ENCODE measurements at places on chromosomes 7 and 10.
A peak's percentile ranks its signal among the peaks of the same experiment; 100 is the strongest.

DNA sequence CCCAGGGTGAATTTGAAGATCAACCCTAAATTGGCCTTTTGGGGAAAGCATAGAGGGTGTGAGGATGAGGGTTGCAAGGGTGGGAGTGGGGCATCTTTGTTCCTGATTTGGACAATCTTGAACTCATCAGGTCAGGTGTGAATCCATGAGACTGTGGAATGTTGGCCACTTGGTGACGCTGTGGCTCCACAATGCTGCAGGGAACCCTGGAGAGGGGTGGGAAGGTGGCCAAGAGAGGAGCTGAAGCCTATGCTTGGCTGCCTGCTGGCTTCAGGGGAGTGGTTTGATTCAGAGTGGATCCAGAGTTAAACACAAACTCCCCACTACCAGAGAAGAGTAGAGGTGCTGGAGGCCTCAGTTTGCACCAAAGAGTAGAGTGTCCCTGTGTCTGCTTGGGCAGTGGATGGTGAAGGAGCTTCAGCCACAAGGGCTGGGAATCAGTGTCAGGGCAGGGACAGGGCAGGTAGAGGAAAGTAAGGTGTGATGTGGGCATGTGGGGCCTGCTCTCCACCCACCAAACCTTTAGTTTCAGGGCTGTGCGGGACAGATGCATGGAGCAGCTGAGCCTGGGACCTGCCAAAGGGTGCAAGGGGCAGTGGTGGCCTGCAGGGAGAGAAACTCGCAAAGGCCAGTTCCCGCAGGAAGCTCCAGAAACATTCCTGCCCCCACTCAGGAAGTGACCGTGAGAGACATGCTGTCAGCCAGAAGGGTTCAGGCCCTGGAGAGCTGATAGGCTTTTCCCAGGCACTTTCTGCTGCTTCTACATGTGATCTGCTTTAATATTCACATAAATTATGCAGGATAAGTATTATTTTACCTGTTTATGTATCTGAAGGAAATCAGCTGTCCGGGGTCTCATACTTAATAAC, 81.0 kb upstream of the PRSS58 start:
- no peak for DNase-seq

GRCh38 chr10:107425931-107426553, 261.5 kb upstream of the SORCS1 start:
- no peak for DNase-seq

DNA sequence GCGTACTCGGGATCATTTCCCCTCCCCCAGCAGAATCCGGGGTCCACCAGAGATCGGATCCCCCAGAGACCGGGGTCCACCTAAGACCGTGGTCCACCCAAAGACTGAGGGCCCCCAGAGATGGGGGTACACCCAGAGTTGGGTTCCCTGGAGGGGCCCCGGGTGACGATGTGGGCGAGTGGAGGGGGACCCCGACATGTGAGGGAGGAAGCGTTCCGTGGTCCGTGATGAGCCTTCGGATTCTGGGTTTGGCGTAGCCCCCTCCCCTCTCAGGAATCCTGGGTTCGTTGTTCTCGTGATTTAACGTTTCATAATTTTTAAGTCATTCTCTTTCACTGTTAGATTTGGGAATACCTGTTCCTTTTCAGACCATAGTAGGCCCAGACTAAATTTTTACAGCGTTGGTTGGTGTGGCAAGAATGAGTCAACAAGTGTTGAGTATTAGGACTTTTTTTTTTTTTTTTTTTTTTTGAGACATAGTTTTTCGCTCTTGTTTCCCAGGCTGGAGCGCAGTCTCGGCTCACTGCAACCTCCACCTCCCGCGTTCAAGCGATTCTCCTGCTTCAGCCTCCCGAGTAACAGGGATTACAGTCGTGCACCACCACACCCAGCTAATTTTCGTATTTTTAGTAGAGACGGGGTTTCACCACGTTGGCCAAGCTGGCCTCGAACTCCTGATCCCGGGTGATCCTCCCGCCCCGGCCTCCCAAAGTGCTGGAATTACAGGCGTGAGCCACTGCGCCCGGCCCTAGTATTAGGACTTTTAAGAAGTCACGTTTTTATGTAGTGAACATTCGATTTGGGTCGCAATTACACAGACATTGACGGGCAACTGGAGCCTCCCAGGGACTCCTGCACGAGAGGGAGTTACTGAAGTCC, 672 bp downstream of the GTPBP4 start:
- DNase-seq: no peak

DNA sequence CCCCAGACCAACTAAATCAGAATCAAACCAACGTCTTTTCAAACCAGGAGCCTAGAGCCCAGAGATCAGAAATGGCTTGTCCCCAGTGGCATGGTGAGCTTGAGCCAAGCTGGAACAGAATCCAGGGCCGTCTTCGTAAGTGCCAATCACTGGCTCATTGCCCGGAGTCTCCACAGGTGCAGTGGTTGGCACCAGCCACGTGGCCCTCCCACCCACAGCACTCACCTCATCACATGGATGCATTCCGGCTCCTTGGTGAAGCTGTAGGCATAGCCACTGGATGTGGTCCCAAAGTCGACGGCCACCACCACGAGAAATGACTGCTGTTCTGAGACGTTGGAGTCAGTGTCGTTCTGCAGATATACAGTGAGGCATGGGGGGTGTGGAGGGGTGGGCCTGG, 37.4 kb downstream of the HSPA12A start:
- no peak for DNase-seq

GRCh38 chr7:67423065-67423464, 426.4 kb downstream of the TYW1 start:
- no peak for DNase-seq

- no peak for DNase-seq
These were observed 224.6 kb downstream of the WDR37 start for GRCh38 chr10:1280466-1281404.

DNA sequence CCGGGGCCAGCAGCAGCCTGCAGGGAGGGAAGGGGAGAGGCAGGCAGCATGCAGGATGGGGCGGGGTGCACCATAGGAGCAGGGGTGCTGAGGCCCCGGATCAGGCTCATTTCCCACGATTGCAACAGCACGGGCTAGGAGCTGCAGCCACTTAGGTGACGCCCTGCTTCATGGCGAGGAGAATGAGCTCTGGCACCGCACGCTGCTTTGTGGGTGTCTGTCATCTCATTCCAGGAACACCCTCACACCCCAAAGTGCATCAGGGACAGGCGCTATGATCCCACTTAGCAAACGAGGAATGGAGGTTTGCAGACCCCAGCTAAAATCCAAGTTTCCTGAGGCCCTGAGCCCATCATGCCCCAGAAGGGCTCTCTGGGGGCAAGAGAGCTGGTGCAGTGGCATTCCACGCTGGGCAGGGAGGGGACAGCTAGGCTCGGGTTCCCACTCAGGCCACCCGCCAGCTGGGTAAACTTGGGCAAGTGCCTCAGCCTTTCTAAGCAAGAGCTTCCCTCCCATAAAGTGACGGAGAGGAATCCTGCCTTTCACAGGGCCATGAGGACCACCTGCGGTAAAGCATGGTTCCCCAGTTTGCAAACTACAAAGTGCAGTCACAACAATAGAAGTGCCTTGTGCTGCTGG, 9.3 kb downstream of the KCNH2 start:
- no peak for DNase-seq

DNA sequence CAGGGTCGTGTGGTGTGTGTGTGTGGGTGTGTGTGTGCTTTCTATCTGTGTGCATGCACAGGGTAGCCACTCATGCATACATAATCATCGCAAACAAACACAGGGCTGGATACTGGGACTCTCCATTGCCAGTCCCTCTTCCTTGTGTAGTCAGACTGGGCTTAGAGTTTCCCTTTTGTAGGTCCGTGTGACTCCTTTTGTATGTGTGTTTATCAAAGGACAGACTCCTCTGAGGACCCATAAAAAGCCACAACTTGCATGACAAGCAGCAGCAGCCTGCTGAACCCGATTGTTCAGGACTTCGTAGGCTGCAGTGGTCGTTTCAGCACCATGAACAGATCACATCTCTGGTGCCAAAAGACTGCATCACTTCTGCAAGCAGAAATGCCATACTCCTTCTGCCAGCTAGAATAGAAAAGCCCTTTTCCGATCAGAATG, 895 bp downstream of the VSTM2A start:
- no peak for DNase-seq

- DNase-seq: no peak
These were observed 8.9 kb downstream of the ANXA11 start for GRCh38 chr10:80196270-80196949.

- DNase-seq: no peak
These were observed 22.5 kb downstream of the PCGF5 start for GRCh38 chr10:91242940-91243339.

- no peak for DNase-seq
These were observed 13.1 kb upstream of the GATA3 start for GRCh38 chr10:8041284-8041991.

DNA sequence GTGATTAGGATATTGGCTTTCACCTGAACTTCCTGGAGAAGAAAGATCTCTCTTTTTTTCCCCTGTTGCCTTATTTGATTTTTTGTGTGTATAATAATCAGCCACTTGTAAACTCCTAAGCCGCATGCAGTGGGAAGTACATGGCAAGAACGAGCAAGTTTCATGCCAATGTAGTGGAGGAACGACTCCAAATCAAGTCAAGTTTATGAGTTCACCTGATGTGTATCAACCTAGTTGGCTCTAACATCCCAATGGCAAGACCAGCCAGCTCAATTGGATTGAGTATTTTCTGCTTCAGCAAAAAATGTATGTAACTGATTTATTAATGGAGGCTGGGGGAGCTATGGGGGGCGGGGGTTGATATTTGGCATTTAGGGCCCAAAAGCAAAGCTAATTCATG, 65.5 kb upstream of the LYZL1 start:
- DNase-seq: no peak

DNA sequence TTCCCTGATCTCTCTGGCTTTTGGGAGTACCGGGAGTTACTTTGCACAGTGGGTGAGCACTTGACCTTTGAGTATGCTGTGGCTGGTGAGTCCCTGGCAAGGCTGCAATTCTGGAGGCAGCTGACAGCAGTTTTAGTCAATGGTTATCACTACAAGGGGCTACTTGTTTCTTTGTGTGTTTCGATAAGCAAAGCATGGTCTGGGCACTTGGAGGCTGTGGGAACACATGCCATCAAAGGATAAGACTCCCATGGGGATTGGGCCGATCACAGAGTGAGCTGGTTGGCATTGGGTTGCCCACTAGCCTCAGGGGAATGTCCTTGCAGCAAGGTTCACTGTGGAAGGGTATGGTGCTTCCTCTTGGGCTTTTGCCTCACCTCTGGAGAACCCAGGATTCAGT, 208.2 kb downstream of the SNX13 start:
- DNase-seq: no peak

DNA sequence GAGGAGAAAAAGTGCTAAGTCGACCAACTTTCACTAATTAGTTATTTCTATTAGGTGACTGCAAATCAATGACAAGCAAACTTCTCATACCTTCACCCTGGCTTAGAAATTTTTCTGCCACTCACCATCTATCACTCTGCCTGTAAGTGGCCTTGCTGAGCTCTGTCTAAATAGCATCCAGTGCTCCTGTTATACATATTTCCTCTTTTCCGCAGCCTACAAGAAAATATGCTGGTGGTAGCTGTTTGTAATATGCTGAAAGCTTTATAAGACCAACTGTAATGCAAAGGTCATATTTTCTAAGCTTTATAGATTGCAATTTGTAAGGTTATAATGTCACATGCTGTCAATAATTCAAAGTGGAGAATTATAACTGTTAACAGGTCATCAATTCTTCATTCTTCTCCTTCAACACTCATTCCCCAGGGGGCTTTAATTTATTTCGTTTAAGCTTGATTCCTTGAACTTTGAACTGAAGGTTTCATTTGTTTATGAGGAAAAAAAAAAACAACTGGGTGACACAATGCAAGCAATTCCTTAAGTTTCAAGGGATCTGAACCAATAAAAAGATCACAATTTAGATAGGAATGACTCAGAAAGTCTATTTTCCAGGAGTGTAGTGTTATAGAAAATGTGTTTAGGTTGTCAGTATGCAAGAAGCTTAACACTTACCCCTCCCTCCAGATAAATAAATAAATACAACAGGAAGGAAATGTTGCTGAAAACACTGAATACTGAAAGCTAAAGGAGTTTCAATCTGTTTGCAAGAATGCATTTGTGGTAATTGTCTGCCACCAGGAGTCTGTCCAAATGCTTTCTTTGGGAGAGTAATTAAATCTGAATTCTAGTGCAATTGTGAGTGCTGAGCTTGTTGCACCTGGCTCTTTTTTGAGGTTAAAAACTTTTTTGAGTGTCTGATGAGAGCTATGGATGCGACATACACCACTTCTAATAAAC, 183.7 kb downstream of the SORCS1 start:
- no peak for DNase-seq

GRCh38 chr7:25906760-25907159, 245.2 kb upstream of the NFE2L3 start:
- DNase-seq: no peak

GRCh38 chr7:76020031-76020714, 25.8 kb upstream of the TMEM120A start:
- peak; percentile 28 for DNase-seq

DNA sequence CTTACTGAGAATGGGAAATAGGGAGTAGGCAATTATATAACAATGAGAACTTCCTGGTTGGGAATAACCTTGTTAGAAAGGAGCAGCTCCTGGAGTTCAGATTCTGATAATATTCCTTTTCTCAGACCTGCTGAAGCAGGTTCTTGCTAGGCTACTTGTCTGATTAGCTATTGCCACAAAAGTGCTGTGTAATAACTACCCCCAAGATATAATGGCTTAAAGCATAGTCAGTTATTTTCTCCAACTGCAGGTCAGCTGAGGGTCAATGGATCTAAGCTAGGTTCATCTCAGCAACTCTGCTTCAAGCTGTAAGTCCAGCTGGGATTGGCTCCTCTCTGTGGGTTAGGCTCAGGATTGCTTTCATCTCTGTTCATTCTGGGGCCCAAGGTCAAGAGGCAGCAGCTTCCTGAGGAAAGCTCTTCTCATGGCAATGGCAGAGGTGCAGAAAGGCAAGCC, 9.4 kb upstream of the CNOT4 start:
- DNase-seq: no peak

GRCh38 chr10:36779238-36779846, 346.1 kb upstream of the ANKRD30A start:
- DNase-seq: no peak

- no peak for DNase-seq
These were observed 49.3 kb downstream of the DENND2A start for GRCh38 chr7:140591180-140591902.

DNA sequence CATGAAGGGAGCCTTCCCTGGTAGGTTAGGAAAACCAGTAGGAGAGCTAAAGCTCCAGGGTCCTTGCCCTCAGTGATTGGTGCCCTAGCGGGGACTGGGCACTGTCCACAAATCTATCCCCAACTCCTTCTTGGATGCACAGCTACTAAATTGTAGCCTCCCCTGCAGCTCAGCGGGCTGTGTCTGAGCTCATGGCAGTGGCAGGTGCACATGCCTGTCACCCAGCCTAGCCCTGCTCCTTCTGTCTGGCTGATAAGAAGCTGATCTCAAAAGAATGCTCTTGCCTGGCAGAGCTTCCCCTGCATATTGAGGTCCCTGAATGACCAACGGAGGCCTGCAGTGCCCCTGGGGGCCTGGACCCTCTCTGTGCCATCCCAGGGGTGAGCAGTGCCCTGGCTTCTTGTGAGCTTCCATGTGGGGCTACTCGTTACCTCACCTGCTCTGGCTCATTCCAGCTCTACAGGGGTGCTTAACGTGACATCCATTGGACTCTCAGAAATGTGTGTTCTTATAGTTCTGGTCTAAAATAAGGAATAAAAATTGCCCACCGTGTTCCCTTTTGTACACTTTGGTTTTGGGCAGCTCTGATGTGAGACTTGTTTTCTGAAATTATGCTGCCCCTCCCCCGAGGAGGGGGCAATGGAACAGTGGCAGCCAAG, 59.8 kb upstream of the ANTXRL start:
- no peak for DNase-seq
